Left lobe of liver (tissue), 2 donors: ENCODE measurements at places on chromosomes 16 and 17.
A peak's percentile ranks its signal among the peaks of the same experiment; 100 is the strongest.

DNA sequence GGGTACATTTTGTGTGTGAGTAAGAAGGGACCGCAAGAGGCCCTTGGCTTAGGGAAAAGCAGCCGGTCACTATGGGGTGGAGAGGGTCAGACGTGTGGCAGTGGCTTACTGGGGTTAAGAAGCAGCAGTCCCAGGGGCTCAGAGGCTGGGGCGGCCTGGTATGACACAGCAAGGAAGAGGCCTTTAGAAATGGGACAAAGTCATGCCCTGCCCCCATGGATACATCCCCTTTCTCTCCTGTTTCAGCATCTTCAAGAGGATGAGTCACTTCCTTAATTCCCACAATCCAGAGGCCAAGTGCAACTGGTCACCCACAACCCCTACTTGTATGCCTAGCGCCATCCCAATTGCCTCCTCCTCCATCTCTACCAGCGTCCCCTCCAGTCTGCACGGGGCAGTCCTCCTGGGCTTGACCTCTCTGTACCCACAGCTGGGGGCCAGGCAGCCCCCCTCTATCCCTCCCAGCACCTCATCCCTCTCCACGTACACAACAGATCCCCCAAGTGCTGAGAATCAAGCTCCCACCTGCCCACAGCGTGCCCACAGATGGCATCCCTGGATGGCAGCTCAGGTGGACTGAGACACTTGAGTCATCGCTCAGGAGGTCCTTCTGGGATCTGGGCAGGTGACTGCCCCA, 6.9 kb upstream of the EFTUD2 start:
- no peak for DNase-seq

GRCh38 chr16:80883159-80883642, 78.8 kb upstream of the CDYL2 start:
- peak; percentile 66 for DNase-seq

GRCh38 chr17:74923538-74924249, 379 bp upstream of the OTOP2 start:
- peak; percentile 73 for DNase-seq

DNA sequence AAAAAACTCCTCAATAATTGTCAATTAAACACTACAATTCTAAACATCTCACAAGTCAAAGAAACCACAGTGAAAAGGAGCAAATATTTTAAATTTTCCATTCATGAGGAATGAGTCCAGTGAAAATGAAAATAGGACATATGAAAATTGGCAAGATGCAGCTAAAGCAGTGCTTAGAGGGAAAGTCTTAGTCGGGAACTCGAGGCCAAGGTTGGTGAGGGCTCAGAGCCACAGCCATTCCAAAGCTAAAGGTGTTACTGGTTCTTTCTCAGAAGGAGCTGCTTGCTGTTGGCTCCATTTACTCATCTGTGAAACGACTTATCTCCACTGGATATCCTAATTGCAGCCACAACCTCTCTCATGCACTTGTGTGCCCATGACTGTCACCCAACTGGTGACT, 6.5 kb downstream of the SLC38A8 start:
- DNase-seq: no peak

DNA sequence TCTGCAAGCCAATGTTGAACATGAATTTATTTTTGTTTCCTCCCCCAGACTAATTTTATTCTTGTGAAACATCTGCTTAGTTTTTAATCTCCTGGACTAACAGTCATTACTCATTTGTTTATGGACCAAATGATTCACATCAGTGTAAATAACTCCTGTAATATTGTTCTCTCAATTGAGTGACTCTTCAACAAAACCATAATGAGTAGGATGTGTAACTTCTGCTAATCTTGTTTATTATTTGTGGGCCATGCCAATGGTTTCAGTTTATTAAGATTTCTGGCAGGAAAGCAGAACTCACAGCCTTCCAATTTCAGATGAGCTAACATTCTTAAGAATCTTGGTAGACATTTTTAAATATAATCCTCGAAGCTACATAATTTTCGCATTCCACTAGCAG, 1216.3 kb upstream of the GOT2 start:
- DNase-seq: no peak
